ENCODE measurements at places on chromosomes 1 and 21. TPM values are rescaled to one million over a fixed set of nuclear protein-coding genes. Genes with fewer than 3 reads are reported as not detected.

DPM3 gene
- 26.9 TPM for polyA plus RNA-seq

DSCAM gene
- 0.03 TPM for polyA plus RNA-seq

DIO1 gene
- polyA plus RNA-seq = 7.6 TPM

ANXA9 gene
- 17.1 TPM for polyA plus RNA-seq

FAM167B gene
- 5.8 TPM for polyA plus RNA-seq

LCE1D gene
- not detected for polyA plus RNA-seq

- no peak for DNase-seq
These were observed 17.8 kb upstream of the SLAMF1 start for GRCh38 chr1:160664573-160665051.

- DNase-seq = no peak
These were observed 7.9 kb upstream of the A3GALT2 start for GRCh38 chr1:33328817-33329216.

- DNase-seq = no peak
These were observed 220.9 kb upstream of the KCNK2 start for GRCh38 chr1:214861615-214862014.

DNA sequence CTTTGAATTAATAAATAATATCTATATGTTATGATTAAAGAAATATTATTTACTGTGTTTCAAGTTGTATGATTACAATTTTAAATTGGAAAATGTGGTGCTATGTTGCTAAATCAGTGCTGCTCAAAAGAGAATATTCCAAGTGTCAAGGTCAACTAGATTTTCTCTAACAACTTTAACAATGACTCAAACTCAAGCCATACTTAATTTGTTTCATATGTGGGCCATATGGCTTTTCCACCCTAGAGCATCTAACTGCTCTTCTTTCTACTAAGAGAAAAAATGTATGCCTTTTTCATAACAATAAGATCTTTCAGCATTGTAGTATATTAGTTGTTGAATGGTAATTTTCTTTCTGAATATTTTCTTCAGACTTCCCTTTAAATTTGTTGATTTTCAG lies 8.3 kb upstream of the SYT14 start:
- DNase-seq = no peak

GRCh38 chr21:21898801-21899200 lies 900.6 kb downstream of the NCAM2 start:
- DNase-seq = no peak

- no peak for DNase-seq
These were observed 317.7 kb upstream of the ESRRG start for GRCh38 chr1:217040711-217041455.

DNA sequence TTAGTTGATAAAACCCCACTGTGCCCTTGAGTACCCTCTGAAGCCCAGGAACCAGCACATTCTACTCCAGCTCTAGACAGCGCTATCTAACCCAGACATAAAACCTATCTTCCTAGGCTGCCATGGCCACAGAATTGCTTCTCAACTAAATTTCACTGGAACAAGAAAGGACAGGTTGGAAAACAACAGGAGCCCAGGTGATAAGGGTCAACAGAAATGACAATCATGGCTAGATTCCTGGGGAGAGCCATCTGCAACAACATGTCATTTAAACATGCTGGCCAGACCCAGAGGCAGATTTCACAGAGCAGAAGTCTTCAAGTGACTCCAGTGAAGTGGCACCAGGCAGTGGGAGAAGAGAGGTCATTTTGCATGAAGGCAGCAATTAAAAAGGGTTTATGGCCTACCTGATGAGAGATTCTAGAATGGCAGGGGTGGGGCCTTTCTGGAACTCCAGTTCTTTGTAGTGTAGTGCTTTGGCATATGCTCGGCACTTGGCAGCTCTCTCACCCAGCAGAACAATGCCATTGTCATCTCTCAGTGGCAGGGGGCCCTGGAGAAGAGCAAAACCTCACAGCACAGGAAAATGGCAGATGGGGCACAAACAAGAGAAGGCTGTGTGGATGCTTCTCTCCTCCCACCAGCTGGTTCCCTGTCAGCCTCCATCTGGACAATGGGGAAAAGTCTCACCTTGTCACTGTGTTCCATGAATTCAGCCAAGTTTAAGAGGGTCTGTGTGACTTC lies 9.9 kb downstream of the ANGPTL7 start:
- DNase-seq = no peak

DNA sequence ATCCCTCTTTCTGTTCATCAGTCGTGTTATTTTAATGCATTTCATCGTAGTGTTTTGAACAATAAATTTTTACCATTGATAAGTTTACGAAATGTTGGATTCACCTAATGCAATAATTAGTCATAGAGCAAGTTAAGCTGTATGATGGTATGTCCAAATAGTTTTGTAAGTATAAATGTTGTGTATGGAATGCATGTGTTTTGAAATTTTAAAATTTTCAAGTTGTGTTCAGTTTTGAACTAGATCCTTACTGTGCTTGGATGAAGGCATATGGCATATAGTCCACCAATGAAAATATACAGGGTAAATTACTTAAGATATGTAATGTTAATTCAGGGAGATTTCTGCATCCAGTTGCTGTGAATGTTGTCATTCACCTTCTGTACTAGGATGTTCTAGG lies 2.3 kb downstream of the ZMYM4 start:
- DNase-seq = no peak

GRCh38 chr1:6904476-6905170 lies 119.4 kb downstream of the CAMTA1 start:
- DNase-seq = no peak

GRCh38 chr1:48070396-48070750 lies 73.2 kb upstream of the TRABD2B start:
- no peak for DNase-seq

- no peak for DNase-seq
These were observed 52.9 kb downstream of the CNIH3 start for GRCh38 chr1:224668984-224669383.

- DNase-seq = no peak
These were observed at the start of gene CD244 for GRCh38 chr1:160862203-160863060. Gene CD244, minus strand, starts transcription at chr1:160862887. Its CDS starts 210 bp downstream, at chr1:160862677.

- DNase-seq = no peak
These were observed 30.5 kb downstream of the CASZ1 start for GRCh38 chr1:10765734-10766478.

DNA sequence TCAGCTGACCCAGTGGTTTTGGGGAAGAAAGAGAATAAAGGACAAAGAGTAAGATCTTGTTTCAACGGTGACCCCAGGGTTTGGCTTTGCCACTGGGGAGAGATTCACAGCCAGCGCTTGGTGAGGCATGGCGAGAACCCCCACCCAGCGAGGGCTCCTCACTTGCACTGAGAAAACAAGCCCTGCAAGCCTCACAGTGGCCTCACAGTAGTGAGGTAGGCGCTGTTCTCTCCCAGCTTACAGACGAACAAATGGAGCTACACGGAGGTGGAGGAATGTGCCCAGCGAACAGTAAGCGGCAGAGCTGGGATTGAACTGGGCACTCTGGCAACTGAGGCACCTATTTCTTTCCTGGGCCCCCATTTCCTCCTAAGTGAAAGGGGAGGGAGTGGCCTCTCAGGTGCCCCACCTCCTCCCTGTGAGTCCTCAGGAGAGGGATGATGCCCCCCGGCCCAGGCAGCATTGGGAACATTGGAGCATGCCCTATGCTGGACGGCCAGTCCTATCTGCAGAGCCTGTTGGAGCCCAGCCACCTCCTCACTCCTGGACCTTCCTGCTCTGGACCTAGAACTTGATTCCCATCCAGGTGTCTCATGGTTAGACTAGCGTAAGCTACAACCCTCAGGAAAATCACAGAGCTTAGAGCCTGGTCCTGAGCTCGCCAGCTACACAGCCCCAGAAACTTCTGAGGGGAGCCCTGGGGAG lies 73.4 kb upstream of the EDN2 start:
- no peak for DNase-seq

DNA sequence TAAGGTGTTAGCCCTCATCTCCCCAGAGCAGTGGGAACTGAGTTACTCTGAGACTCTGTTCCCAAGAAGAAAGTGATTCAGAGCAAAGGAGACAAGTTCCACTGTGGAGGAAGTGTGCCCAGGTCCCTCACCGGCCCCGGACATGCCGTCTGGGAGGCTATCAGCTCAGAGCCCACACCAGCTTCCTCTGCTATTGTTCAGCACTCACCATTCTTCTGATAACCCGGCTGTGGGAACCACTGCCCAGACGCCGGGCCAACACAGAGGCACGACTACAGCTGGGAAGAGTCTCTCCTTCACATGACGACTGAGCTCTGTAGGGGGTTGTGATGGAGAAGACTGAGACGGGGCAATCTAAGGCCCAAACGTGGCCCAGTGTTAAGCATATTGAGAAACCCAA lies 34.2 kb upstream of the GJA5 start:
- DNase-seq = no peak

- no peak for DNase-seq
These were observed 1.5 kb downstream of the LACTBL1 start for GRCh38 chr1:22971161-22971560.

- no peak for DNase-seq
These were observed 35.3 kb downstream of the ELF3 start for GRCh38 chr1:202045705-202046104.

DNA sequence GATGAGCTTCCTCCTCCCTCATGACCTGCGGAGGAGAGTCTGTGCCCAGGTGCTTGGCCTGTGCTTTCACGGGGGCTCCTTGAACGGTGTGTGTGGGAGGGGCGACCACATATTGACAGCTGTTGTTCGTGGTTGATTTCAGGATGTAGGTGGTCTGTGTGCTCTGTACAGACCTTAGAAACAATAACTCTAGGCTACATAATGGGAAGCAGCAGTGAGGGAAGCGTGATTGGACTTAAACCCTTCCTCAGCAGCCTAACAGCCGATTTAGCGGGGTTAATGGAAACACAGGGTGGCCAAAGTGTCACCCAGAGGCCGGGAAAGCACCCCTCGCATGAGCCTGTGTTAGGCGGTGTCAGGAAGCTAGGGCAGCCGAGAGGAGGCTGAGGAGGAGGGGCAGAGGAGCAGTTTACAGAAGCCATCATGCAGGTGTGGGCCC lies 56.0 kb downstream of the TBCE start:
- DNase-seq = no peak

GRCh38 chr1:93549131-93549530 lies 101.2 kb downstream of the FNBP1L start:
- no peak for DNase-seq

GRCh38 chr1:98929437-98929836 lies 75.2 kb downstream of the PLPPR5 start:
- DNase-seq = no peak

DNA sequence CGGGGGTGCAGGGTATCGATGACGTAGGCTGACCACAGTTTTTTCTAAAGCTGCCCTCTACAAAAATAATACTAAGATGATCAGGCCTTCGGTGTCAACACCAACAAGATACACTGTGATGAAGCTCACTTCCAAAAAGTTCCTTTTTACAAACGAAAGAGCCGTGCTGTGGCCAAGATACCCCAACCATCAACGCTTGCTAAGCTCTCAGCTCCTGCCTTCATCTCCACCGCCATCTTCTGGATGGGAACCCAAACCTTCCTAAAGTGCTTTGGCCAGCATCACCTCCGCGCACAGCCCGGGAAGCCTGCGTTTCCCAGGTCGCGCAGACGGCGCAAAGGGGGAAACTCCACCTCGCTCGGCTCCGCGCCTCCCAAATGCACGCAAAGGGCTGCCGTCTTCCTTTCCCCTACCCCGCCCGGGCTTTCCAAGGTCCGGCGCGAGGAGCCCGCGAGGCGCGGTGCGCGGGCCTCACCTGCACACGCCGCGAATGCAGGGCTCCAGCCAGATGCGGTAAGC lies 541 bp downstream of the USP48 start:
- peak; percentile 55 for DNase-seq

- DNase-seq = no peak
These were observed 32.4 kb downstream of the RGS5 start for GRCh38 chr1:163170331-163170730.

Data from left kidney (tissue), 8 donors.